ENCODE measurements at places on chromosomes 7 and 10.

DNA sequence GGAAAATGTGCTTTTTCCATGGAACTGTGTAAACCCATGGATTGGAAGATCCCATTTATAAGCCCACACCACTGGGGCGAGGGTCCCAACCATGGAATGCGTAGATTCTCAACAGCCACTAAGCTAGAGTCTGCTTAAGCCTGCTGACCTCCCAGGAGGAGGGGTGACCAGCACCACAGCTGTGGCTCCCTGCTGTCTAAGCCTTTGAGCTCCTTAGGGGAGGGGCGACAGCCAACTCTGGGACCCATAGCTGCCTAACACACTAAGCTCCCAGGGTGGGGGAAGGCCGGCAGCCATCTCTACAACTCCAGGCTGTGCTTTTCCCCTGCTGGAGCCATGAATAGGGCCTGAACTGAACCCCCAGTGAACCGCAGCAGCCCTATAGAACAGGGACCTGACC is 249.8 kb upstream of the HPS1 start:
- no peak for DNase-seq

- DNase-seq = no peak
These were observed 675.3 kb downstream of the INHBA start for GRCh38 chr7:41027428-41028115.

DNA sequence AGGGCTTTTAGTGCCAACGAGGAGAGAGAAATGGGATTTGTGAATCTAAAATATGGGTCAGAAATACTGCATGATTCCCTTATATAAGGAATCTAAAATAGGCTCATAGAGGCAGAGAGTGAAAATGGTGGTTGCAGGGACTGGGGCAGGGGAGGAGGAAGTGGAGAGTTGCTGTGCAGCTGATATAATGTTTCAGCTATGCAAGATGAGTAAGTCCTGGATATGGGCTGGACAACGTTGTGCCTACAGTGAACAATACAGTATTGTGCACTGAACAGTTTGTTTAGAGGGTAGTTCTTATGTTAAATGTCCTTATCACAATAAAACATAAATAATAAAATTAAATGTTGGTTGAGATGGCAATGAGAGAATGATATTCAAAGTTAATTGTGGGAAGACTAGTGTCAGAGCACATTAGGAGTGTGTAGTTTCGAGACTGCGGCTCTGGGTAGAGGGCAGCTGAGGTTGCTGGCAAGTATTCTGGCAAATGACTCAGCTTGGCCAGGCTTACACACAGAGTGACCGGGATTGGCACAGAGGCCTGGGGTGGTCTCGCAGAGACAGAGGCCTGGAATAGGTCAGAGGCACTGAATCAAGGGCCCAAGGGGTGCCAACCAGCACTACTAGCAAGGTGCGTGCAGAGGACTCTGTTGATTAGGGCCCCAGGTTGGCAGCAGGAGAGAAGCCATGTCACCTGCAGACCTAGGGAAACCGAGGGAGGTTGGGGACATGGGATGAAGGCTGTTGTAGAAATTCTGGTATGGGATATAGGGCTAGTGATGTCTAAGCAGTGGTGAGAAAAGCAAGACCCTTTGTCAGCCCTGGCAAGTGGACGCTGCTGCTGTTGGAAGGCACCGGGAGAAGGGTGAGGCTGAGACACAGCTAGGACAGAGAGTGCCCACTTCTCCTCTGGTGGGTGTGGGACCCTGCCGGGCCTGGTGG is 2.8 kb upstream of the DEPP1 start:
- no peak for DNase-seq

DNA sequence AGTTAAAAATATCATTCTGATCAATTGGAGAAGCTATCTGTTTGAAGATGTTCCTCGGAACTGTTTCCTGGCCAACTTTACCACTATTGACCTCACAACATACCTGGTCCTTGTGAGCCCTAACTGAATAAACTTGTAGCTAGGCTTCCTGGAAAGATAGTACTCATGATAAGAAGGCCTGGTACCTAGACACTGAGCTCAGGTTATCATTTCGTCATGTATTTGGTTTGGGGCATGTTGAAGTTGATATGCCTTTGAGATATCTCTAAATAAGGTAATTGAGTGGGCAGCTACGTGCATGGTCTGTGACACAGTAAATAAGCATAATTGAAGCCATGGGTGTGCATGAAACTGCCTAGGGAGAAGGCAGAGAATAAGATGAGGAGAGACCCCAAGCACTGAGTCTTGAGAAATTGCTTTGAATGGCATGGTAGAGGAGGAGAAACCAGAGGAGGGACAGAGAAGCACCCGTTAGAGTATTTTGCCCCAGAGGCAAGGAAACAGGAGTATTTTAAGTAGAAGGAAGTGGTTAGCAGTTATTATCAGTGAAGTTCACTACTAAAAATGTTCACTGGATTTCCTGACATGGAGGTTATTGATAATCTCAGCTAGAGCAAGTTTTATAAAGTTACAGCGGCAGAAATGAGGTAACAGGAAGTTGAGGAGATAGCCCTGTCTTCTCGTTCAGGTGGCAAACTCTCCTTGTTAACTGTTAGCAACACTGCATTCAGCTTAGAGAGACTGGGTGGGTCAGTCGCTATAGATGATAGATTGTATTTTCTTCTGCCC is 55.6 kb downstream of the CC2D2B start:
- no peak for DNase-seq

Measured in left ventricle myocardium inferior (tissue), 1 donor.